Effector CD4-positive, alpha-beta T cell (primary cell): ENCODE measurements at places on chromosomes 2 and 18.

DNA sequence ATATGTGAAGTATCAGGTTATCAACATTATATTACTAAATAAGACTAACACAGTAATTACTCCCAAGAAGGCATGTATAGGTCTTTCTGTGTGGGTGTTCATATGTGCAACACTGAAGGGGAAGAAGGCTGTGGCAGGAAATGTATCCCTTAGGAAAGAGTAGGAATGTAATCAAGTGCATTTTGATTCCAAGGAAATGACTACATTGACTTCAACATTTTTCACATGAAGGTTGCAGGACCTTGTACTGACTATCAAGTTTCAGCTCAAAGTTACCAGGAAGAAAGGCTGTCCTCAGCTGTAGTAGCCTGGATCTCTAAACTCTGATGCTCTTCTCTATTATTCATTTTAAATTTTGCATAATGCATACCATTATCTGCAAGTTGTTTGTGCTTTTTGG lies 680.8 kb downstream of the NYAP2 start:
- DNase-seq, result no peak

DNA sequence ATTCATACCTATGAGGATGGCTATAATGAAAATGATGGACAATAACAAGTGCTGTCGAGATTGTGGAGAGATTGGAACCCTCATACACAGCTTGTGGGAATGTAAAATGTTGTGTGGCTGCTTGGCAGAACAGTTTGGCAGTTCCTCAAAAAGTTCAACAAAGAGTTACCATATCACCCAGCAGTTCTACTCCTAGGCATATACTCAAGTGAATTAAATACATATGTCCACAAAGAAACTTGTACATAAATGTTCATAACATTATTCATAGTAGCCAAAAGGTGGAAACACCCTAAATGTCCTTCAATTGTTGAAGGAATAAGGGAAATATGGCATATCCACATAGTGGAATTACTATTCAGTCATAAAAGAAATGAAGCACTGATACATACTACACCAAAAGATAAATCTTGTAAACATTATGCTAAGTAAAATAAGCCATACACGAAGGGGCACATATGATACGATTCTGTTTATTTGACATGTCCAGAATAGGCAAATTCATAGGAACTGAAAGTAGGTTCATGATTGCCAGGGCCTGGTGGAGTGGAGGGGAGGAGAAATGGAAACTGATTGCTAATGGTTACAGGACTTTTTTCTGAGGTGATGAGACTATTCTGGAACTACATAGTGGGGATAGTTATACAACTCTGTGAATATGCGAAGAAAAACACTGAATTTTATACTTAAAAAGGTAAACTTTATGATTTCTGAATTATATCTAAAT lies 92.1 kb downstream of the ADAM23 start:
- DNase-seq, result no peak

DNA sequence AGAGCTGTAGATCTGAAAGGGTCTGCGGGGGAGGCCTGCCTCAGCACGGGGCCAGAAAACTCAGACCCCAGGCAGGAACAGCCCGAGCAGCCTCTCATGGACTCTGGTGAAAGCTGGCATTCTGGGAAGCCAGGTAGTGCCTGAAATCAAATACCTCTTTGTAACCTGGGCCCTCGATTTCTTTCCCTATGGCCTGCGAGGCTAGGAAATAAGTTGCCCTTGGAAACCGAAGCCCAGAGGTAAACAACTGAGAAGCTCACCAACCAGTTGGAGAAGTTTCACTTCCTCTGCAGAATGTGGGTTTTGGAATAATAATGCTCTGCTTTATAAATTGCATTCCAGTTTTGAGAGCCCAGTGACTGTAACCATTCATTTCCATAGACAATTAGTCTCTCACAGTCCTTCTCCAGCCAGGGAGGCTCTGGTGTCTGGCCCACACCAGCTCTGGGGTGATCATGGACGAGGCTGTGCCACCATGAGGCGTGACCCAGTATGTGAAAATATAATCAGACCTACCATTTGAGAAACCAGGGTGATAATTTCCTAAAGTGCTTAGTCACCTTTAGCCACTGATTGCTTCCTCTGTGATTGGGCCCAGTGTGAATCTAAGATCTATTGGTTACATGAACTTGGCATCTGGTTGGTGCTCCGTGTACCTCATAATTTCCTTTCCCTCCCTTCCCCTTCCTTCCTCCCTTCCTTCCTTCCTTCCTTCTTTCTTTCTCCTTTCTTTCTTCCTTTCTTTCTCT lies 133.1 kb upstream of the PELI1 start:
- DNase-seq, result no peak

GRCh38 chr2:228282376-228282775 lies 100.9 kb upstream of the SPHKAP start:
- DNase-seq, result no peak

GRCh38 chr2:218026676-218027425 lies 24.1 kb upstream of the TNS1 start:
- DNase-seq, result no peak

DNA sequence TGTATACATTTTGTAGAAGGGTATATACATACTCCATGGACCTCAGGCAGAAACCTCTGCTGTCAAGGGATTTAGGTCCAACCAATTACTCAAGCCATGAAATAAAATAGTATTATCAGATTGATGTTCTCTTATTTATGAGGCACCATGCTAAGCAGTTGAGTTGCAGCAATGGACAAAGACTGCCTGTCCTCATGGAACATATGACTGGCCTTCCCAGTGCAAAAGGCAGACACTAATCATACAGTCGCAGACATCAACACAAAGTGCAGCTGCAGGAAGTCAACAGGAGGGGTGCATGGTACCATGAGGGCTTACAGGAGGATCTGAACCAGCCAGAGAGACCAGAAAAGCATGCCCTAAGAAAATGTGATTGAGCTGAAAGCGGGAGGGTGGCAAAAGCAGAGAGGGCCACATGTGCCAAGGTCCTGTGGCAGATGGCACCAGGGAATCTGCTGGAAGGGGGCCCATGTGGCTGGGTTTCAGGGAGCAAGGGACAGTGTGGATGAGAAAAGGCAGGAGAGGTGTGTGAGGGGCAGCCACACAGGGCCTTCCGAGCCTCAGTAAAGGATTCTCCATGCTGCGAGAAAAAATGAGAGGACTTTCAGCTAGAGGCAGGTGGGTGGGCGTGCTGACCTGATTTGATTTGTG lies 61.4 kb upstream of the RNF152 start:
- no peak for DNase-seq

GRCh38 chr18:42087876-42088275 lies 132.8 kb downstream of the PIK3C3 start:
- DNase-seq, result no peak

- no peak for DNase-seq
Measured at GRCh38 chr2:4979111-4979510, 713.1 kb upstream of the SOX11 start.

- no peak for DNase-seq
Measured at GRCh38 chr2:72926811-72927465, 9.6 kb downstream of the EMX1 start.

DNA sequence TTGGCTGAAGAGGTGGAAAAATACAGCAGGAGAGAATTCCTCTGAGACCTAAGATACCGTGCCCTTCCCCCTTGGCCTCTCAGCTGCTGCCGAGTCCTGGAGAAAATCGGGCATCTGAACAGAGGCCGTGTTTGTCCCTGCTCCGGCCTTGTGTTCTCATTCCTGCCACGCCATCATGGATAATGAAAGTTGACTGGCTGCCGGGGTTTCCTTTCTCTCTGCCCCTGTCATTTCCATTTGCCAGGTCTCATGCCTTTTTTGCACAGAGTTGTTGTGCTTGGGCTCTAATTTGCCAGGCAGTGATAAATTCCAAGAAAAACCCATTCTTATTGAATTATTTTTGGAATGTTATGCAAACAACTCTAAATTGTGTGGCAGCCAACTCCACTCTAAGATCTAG lies 496.9 kb upstream of the TNP1 start:
- DNase-seq, result no peak

GRCh38 chr2:27250652-27251379 lies 12.0 kb downstream of the SLC30A3 start:
- DNase-seq, result no peak

GRCh38 chr2:215171796-215172195 lies 33.4 kb upstream of the ABCA12 start:
- DNase-seq, result no peak

- no peak for DNase-seq
Measured at GRCh38 chr2:85712336-85712735, 18.2 kb downstream of the GNLY start.

GRCh38 chr18:23877371-23877770 lies 137.2 kb upstream of the TTC39C start:
- DNase-seq, result no peak

DNA sequence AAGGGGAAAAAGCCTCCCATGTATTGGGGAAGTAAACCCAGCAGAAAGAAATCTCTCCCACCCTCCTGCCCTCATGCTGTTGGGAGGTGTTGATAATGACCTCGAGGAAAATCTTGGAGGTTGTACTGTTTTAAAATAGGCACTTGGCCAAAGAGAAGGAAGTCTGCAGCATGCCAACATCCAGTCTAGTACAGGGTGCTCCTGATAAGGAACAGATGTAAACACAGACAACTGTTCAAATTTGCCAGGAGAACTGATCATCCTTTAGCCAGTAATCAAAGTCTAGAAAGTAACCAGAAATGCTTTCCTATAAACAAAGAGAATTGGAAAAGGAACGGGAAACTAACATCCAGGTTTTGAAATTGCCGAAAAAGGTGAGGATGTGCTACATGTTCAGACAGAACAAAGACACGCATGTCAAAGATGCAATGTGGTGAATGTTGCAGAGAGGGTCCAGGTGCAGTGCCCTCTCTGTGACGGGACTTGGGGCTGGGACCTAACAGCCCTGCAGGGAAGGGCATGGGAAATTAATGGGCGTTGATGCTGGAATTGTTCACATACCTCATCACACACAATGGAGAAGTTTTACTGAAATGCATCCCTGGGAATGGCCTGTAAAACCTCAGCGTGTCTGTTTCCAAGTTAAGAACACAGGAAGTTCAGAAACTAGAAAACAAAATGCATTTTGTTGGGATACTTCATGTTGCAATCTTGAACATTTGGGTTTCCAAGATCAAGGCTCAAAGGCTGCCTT lies 125.7 kb upstream of the RND3 start:
- DNase-seq, result no peak

DNA sequence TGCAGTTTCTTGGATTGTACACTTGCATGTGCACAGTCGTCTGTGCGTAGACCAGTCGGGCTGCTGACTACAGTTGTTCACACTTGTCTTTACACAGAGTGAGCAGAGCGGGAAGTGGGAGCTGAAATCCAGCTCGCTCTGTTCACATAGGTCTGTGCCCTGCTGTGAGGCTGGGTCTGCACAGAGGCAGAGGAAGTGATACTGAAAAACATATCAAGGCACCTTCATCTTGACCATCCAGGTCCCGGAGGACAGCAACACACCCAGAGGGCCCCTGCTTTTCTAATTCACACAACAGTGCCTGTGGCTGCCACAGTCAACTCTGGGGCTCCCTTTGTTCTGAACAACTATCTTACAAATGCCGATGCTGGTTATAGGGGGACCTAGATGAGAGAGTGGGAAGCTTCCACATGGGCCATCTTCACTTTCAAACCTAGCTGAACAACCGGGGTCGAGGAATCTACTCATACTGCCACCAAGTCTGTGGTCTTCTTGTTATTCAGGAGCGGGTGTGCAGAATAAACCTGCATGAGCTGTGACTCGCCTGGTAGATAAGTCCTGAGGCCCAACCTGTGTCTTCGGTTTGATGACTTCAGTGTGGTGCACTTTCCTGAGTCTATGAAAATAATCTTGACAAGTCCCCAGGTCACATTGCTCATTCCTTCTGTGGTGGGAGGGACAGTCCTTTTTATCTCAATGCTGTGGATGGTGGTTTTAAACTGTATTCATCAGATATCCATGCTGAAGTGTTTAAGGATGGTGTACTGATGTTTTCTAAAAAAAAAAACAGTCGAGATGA lies 3.5 kb upstream of the ADNP2 start:
- DNase-seq, result no peak

- peak; percentile 30 for DNase-seq
Measured at GRCh38 chr18:36284671-36285295, 12.7 kb upstream of the FHOD3 start.

GRCh38 chr2:241981076-241981700 lies 111.7 kb downstream of the RTP5 start:
- DNase-seq, result no peak

DNA sequence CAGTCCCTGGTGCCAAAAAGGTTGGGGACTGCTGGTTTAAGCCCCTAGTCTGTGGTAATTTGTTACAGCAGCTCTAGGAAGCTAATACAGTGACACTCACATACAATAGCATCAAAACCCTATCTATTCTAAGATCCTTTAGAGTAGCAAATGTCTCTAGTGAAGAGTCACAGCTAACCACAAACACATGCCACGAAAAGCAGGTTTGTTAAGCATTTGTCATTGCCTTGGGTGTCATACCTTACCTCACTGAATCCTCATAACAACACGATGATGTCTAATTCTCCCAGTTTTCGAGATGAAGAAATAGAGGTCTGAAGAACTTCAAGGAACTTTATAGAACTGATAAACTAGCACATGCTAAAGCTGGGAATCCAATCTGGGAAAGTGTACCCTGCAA lies 29.6 kb upstream of the RNF152 start:
- no peak for DNase-seq
